ENCODE measurements at places on chromosomes 5 and 9.

DNA sequence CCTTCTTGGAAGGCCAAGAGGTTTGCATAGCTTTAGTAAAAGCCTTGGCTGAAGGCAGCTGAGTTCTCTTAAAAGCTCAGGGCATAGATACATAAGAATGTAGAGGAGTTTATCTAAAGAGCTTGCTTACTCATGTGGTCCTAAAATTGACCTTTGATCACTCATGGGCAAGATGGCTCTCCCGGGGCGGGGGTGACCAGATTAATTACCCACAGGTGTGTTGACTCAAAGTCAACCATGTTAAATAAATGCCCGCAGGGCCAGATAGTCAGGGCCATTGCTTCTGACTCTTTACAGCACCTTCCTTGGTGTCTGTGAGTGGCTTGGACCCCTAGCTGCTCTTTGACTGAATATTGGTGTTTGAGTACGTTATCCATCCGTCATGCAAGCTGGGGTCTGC, 33.1 kb upstream of the GHR start:
- no peak for DNase-seq

GRCh38 chr5:111756581-111757354, at the start of gene NREP:
Gene NREP (minus strand): TSS chr5:111757194. CDS start chr5:111755772, 1,422 bp downstream.
- no peak for DNase-seq

- no peak for DNase-seq
These were observed 84.9 kb upstream of the IL7R start for GRCh38 chr5:35771839-35772238.

GRCh38 chr5:176379881-176380280, 8.5 kb downstream of the NOP16 start:
- no peak for DNase-seq

- no peak for DNase-seq
These were observed 12.8 kb upstream of the CAMK4 start for GRCh38 chr5:111211341-111211740.

DNA sequence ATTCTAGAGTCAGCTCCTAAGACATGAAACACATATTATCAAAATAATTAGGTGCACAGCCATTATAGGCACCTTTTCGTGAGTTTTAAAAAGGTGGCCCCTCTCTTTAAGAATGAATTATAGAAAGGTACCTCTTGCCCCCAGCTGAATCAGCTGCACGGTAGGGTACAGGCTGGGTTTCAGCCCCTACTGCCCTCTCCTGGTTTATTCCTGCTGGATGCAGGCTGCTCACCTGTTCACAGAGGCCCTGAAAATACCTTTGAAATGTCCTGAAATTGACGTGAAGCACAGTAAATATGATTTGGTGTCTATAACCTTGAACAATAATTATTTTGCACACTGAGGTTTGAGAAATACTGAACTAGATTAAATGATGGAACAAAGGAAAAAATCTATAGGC, 504.8 kb upstream of the SGCD start:
- DNase-seq, result no peak
